NCI-H1436 (cell line): ENCODE measurements at places on chromosomes 7 and 10.

DNA sequence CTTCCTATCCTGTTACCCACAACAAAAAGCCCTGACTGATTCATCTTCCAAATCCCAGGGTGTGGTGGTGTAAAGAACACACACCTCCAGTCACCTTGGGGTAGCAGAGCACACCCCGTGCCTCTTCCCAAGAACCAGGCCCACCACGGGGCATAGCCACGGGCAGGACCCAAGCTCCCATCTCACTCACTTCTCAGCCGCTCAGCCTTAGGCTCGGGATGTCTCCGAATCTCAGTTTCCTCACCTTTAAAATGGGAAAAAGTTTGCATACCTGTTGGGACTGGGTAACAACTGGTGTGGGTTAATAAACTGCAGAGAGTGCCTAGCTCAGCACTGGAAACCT lies 139.0 kb downstream of the FGFR2 start:
- no peak for DNase-seq

GRCh38 chr7:42125321-42125720 lies 111.7 kb downstream of the GLI3 start:
- no peak for DNase-seq

GRCh38 chr10:8042721-8043568 lies 11.5 kb upstream of the GATA3 start:
- no peak for DNase-seq

DNA sequence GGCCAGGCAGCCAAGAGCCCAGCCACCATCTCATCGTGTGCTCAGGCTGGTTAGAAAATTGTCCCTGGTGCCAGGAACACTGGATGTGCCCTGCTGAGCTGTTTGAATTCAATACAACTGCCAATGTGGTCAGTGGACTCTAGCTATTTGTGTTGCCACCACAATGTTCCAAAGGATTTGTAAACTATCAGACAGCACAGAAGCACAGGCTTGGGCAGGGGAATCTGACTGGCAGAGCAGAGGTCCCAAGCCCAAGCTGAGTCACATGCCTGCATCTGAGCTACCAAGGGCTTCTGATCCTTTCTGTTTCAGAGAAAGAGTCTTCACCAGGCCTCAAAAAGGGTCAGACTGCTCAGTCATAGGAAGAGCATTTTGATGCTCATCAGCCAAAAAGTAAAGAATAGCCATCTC lies 232.1 kb upstream of the SEMA3C start:
- no peak for DNase-seq

DNA sequence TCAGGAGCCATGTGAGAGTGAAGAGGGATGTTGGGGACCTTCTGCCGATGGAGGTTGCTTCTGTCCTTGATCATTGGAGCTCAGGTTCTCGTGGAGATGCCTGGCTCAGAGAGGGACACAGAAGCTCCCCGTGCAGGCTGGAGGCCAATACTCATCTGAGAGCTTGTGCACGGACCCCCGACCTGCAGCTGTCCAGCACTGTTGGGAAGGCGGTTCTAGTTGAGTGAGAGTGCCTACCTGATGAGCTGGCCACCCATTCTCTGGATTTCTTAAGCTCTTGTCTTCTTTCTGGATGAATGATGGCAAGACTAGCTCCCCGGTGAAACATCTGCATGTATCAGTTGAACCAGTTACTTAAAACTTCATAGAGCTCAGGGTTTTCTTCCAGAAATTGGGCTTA lies 247.6 kb upstream of the MKI67 start:
- no peak for DNase-seq

DNA sequence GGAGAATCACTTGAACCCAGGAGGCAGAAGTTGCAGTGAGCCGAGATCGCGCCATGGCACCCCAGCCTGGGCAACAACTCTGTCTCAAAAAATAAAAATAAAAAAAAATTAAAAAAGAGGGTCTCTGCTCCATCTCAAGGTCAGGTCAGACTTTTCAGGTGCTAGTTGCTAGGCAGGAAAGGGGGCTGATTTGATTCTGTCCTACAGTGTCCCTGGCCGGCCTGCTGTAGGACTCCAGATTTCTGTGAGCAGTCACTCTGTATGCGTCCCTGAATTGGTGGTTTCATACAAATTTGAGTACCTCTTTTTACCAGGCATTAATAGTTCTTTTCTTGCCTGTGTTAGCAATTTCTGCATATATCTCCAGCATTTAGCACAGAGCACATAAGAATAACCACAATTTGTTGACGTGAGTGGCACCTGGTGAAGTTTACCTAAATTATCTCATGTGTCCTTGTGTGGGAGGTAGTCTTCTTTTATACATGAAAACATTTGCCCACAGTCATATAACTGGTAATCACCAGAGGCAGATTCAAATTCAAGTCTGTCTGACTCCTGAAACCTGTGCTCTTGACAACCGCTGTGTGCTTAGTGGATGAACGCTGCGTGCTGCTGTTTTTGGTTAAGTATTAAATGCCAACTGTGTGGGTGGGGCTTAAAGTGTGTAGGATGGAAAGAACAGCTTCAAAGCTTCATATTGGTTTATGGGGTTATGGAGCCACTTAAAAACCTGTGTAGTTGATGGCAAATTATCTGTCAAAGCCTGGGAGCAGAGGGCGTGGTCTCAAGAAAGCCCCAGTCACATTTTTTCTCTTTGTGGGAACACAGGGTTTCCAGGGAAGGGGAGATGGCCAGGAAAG lies 3.2 kb upstream of the ZNF775 start:
- no peak for DNase-seq

DNA sequence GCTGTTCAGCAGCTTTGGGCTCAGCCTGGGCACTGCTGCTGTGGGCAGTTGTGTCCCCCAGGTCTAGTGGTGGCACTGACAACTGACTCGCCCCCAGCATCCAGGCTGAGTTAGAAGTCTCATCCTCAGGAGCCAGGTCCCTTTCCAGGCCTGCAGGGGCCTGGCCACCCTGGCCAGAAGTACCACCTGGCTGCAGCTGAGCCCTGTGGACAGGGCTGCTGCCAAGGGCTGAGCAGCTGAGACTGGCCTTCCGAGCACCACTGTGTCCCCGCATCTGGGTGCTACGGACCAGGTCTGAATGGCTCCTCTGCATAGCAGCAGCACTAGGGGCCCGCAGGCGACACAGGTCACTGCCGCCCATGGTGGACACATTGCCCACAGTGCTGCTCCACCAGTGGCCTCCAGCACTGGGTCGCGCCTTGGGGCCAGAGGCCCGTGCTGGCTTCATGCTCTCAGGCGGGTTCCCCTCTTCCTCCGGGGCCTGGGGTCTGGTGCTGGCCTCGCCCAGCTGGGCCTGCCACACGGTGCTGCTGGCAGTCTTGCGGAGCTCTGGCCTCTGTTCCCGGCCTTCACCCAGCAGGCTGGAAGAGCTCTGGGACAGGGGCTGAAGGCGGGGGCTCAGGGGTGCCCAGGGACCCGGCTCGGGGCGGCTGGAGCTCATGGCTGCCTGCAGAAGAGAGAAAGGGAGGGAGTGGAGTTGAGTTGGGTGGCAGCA lies 6.2 kb downstream of the GPRIN2 start:
- DNase-seq: no peak

DNA sequence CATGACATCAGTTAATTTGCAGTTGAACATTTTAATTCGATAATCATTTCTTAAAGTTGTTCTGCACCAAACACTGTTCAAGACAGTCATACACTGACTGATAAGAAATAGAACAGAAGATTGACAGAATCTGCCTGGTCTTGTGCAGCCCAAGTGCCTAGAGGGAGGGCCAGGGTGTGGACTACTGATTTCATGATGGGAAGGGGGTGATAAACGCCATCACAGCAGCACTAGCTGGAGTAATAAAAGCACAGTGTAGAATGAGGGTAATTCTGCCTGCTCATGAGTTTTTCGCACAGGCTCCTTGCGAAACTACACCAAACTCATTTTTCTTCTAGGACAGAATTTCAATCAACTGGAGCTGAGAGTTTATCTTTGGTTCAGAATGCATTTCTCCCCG lies 270.1 kb downstream of the ARL4A start:
- DNase-seq: no peak

- DNase-seq: no peak
Measured at GRCh38 chr10:4066581-4067390, 281.8 kb upstream of the KLF6 start.

DNA sequence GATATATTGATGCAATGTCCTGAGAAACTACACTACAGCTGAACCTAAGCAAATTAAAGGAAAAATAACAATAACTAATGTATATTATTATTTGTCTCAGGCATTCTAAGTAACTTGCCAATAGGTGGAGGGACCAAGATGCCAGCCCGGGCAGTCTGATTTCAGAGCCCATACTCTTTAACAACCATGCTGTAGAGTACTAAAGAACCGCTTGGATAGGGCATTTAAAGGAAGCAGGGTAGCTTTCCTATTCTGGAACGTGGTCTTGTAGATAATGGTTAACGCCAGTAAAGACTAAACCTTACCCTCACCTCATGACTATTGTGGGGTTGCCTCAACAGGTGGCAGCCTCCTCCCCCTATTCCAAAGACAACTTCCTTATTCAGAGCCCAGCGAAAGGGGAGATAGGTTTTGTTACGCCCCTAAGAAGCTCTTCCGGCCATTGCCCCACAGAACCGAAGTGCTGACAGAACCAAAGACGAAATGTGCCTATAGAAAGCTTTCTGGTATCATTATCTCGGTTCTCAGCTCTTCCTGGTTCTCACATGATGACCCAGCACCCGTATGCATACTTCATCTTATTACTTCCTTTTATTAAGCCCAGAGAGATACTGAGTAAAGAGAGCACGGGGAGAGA lies 707 bp upstream of the C1GALT1 start:
- peak; percentile 21 for DNase-seq

- DNase-seq: no peak
Measured at GRCh38 chr7:24716480-24717246, 40.6 kb downstream of the GSDME start.

GRCh38 chr10:48213047-48213446 lies 61.4 kb downstream of the FRMPD2 start:
- DNase-seq: no peak

DNA sequence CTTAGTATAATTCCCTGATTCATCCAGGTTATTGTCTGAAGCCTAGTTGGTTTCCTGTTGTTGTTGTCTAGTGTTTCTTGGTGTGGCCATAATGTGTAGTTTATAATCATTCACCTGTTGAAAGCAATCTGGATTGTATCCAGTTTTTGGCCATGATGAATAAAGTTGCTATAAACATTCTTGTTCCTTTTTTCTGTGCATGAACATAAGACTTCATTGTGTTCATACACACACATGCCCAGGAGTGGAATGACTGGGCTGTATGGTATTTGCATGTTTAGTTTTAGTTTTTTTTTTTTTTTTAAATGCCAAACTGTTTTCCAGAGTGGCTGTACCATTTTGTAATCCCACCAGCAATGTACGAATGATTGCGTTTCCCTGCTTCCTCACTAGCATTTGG lies 349.8 kb downstream of the SDK1 start:
- DNase-seq: no peak

DNA sequence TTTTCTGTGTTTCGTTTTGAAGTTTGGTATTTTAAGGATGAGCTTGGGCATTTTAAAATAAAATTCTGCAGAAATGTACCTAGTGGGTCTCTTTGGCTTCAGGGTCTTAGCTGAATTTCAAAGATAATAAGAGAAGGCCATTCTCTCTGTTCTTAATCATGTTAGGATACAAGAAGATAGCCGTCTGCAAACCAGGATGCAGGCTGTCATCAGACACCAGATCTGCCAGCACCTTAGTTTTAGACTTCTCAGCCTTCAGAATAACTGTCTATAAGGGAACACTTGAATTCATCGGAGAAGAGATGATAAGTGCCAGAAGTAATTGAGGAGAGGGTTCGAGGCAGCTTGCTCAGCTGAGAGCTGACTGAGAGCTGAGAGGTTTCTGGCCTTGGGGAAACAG lies 202.1 kb downstream of the REEP3 start:
- no peak for DNase-seq

DNA sequence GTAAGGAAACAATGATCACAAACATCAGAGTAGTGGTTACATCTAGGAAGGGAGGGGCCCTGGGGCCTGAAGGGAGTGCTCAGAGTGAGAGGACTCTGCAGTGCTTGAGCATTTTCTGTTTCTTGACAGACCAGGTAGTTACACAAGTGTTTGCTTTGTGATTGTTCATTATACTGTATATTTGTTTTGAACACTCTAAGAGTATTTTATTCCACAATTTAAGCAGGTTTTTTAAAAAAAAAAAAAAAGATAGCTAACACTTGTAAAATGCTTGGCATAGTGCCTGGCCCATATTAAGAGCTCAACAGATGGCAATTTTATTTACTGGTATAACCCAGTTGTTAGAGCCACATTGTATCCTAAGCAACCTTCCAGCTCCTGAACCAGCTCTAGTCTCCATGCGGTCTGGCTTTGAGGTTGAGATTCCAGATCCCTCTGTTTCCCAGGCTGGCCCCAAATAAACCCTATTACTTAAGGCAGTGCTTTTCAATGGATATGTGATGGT lies 20.1 kb upstream of the ATXN7L1 start:
- DNase-seq: peak; percentile 87

GRCh38 chr7:76425156-76425555 lies 406 bp downstream of the ZP3 start:
- no peak for DNase-seq

DNA sequence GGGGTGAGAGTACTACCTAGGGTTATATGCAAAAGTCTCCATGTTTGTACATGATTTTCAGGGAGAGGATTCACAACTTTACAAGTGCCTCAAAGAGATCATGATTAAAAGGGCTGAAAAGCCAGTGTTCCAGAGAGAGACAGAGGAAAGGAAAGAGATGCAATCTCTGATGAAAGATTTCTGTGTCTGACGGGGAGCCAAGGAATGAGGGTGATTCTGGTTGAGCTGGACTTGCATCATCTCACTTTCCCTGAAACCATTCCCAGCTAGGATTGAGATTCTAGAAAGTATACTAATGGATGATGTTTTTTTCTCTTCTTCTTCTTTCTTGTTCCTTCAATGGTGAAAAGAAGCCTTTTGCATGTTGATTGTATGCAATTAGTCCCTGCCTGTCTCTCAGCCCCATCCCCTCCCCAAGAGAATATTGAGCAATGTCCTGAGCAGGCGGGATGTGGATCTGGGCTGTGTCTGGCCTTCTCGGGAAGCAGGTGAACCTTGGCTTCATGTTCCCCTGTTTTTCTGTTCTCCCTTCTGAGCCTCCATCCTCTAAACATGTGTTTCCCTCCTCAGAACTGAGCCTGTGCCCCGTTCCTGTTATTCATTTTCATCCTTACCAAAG lies 186.1 kb downstream of the ZNF365 start:
- DNase-seq: no peak

- no peak for DNase-seq
Measured at GRCh38 chr7:131610007-131610406, 53.6 kb upstream of the PODXL start.
